ENCODE measurements at places on chromosomes 7 and 10.

DNA sequence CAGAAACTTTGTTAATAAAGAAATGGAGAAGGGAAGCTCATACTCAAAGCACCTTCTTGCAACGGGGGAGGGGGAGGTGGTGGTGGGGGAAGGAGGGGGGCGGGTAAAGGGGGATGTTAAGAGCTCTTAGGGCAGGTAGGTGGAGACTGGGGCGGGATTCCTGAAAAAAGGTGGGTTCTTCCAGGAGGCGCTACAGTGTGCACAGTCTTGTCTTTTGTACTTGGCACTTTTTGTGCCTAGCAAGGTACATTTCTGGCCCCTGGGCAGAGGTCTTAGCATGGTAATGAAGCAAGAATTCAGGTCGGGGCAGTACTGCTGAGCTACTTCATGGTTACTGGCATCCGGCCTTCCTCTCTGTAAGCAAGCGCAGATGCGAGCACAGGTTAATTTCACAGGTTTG is 15.2 kb upstream of the LAMB4 start:
- no peak for DNase-seq

DNA sequence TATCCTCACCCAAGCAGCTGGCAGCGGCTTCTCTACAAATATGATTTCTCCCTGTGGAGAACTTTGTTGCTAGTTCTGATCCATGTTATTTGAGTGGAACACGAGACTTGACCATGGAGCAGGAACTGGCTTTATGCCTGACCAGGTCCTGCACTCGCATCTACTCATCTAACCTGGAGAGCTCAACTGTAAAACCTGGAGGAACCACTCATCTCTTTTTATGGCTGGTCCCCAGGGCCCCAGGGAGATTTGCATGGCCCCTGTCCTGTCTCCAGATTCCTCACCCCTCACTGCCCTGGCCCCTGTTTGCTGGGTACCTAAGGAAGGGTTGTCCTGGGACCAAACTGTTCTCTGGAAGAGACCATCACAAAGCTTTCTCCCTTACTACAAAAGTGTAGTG is 16.0 kb downstream of the TCAF1 start:
- DNase-seq = no peak

GRCh38 chr10:44295644-44296241 is 89.2 kb downstream of the CXCL12 start:
- DNase-seq = no peak

DNA sequence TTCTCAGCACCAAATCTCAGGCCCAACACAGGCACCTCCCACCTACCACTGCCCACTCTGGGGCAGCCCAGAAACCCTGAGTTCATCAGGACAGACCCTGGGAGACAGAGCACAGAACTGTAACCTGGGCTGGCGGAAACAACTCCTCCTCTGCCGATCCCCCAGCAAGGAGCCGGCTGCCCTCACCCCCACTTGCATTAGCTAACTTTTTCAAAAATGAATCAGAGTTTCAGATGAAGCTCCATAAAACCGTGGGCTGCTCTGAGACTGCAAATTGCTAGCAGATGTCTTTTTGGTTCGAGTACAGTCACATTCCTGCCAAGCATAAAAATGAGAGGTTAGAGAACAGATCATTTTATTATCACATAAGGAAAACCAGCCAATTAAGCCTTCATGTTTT is 93.4 kb upstream of the PARD3 start:
- DNase-seq = no peak

GRCh38 chr10:23912884-23913404 is 296.0 kb upstream of the KIAA1217 start:
- DNase-seq = no peak

DNA sequence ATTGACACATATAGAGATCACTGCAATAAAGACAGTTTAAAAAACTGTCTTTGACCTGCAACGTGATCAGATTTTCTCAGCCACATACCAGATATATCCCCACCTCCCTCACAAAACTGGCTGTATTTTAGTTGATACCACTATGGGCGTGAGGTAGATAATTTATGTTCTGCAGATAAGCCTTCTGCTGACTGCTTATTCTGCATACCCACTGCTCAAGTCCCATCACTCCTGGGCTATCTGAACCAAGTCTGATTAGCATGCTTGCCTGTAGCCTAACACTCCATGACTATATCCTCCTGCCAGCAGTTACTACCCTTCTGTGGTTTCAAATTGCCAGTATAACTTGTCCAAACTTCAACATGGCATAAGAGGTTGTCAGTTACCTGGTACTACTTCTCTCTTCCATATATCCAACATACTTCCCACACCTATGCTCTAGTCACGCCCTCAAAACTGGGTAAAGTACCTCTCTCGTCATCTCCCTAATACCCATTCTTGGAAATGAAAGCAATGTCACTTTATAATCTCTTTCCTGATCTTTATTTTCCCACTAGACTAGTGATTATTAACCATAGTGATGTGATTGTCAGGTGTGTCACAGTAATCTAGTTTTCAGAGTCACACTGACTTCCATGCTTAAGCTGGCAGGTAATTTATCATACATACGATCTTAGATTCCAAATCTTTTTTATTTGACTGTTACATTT is 70.7 kb downstream of the MALSU1 start:
- no peak for DNase-seq

- no peak for DNase-seq
Observed at GRCh38 chr7:85011127-85011526, 175.7 kb downstream of the SEMA3D start.

GRCh38 chr10:6191147-6191546 is 11.6 kb upstream of the PFKFB3 start:
- DNase-seq = no peak

- no peak for DNase-seq
Observed at GRCh38 chr7:30912986-30913811, 1.5 kb downstream of the AQP1 start.

GRCh38 chr7:36280840-36281812 is 108.5 kb upstream of the ANLN start:
- DNase-seq = no peak

- DNase-seq = no peak
Observed at GRCh38 chr7:100079024-100079560, 2.4 kb downstream of the ZNF3 start.

DNA sequence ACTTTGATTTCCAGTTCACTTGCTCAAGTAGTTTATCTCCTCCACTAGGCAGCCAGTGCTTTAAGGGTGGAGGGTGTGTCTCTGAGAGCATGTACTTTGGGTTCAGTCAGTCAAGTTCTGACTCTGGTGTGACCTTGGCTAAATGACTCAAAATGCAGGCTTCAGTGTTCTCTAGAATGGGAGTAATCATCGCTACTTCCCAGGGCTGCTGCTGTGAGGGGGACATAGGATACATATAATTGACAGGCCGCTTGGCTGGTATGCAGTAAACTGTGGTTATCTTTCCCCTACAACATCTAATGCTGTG is 3.5 kb downstream of the PTPRE start:
- DNase-seq = no peak

- DNase-seq = peak; percentile 50
Observed at GRCh38 chr10:24465891-24466818, 257.2 kb downstream of the KIAA1217 start.

GRCh38 chr10:287814-288213 is 152.6 kb downstream of the ZMYND11 start:
- DNase-seq = no peak

DNA sequence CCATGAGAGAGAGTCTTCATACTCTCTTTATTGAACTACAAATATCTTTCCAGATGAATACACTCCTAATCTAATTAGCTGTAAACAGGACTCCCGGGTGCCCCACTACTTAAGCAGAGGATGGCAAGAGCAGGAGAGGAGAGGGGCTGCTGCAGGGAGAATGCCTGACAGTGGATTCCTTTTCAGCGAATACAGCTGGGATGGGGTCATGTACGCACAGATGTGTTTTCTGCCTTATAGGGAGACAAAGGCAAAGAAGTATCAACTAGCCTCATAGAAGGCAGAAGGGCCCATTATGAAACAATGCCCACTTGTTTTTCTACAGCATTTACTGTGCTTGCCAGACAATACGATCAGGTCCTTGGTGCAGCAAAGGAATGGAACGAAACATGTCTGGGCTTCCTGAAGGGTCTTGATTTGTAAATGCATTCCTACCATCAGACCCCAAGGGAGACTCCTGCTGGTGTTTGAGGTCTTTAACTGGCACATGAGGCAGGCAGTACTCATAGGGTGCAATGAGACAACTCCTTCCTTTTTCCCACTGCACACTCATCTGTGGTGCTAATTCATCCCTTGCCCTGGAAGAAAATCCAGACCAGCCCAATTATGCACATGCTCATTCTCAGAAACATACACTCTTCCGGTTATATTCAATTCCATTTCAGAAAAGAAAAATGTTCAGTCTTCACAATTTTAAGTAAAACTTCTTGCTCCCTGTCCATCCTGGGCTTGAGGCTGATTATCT is 117.1 kb downstream of the AOAH start:
- DNase-seq = no peak

DNA sequence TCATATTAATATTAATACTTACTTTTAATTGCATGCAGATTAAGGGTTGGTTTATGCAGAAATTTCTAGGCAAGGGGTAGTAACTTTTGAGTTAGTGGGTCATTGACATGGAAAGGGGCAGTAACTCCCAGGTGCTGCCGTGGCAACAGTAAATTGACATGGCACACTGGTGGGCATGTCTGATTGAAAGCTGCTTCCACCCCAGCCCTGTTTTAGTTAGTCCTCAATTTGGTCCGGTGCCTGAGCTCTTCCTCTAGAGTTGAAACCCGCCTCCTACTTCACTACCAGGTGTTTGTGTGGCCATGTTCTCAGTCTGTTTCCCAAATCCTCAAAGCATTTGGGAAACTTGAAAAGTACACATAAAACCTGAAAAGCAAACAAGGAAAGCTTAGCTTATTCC is 18.4 kb downstream of the CUZD1 start:
- DNase-seq = no peak

DNA sequence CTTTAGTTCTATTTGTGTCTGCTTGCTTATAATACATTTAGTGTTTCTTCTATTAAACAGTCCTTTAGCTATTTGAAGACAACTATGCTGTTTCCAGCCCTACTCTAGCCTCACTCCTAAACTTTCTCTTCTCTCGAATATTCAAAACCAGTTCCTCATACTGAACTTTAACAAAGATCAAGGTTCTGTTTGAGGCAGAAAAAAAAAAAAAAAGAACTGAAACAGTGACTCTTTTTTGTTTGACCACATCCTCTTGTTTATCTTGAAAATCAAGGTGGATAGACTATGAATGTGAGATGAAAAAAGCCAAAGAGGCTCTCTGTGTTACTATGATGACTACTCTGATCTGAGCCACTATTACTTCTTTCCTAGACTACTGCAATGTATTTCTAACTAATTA is 154.3 kb downstream of the ZNF365 start:
- DNase-seq = no peak

GRCh38 chr10:43421201-43421507 is 12.2 kb upstream of the HNRNPF start:
- DNase-seq = no peak

DNA sequence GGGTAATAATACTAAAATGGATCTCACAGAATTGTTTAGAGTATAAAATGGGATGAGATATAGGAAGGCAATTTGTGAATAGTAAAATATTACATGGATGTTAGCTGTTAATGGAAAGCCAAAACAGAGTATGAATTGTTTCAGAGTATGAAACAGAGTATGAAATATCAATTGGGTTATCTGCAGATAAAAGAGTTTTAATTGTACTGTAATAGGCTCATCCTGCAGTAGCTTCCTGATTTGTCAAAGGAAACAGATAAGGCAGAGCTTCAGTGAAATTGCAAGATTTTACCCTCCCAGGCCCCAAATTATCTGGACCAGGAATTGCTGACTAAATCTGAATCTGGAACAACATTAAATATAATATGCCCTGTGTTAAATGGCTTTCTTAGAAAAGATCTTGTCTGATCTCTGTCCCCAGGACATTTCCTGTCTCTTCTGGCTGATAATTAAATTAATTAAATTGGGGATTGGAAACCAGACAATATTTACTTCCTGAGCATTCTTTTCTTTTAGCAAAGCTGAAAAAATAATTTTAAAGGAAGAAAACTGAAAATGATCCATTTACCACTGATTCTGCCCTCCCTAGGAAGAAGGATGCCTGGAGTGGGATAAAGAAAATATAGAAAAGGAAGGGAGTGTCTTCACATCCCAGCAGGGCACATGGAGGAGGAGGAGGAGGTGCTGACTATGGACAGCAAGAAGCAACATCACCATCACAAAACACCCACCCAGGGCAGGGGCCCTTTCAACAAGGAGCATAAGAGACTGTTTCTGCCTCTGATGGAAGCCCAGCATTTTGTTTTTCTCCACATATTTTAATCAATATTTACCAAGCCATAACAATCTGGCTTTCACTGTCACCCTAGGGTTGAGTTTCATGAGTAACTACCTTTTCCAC is 18.5 kb downstream of the PTN start:
- DNase-seq = no peak

- DNase-seq = no peak
Observed at GRCh38 chr10:36349445-36350078, 707.5 kb upstream of the FZD8 start.

DNA sequence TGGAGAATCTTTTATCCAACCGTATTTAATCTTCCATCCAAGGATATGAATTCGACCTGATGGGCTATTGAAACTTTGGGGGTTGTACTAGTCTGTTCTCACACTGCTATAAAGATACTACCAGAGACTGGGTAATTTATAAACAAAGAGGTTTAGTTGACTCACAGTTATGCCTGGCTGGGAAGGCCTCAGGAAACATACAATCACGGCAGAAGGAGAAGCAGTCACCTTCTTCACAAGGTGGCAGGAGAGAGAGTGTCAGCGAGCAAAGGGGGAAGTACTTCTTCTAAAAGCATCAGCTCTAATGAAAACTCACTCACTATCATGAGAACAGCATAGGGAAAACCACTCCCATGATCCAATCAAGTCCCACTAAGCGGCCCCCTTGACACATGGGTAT is 43.8 kb downstream of the EPDR1 start:
- DNase-seq = no peak

GRCh38 chr10:44416021-44416771 is 31.3 kb upstream of the CXCL12 start:
- no peak for DNase-seq

- DNase-seq = no peak
Observed at GRCh38 chr10:7318836-7319235, 92.0 kb downstream of the SFMBT2 start.

DNA sequence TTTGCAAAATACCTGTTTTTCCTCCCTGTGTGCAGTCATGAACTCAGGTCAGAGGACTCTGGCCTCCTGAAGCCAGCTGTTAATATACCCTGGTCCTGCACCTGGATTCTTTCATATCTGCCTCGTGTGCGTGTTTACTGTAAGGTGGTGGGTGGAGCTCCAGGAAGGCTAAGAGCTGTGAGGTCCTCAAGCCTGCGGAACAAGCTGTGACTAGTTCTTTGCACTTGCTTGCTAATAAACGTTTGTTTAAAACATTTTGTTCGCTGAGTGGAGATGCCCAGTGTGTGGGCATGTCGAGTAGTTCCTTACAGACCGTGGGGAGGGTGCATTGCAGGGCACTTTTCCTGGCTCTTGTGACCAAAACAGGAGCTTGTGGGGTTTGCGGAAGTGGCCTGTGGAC is 139.0 kb downstream of the DOCK1 start:
- no peak for DNase-seq

GRCh38 chr10:92486637-92487036 is 87.3 kb downstream of the IDE start:
- no peak for DNase-seq
